Gastrocnemius medialis (tissue), 4 donors: ENCODE measurements at places on chromosomes 2 and 18. TPM values are rescaled to one million over a fixed set of nuclear protein-coding genes. Genes with fewer than 3 reads are reported as not detected.

GRCh38 chr18:10232062-10232461 is 222.4 kb upstream of the APCDD1 start:
- no peak for DNase-seq

The CHMP3 gene
- total RNA-seq, result 65.6 TPM

GRCh38 chr2:69798909-69799526 is 30.4 kb upstream of the GMCL1 start:
- DNase-seq, result no peak

DNA sequence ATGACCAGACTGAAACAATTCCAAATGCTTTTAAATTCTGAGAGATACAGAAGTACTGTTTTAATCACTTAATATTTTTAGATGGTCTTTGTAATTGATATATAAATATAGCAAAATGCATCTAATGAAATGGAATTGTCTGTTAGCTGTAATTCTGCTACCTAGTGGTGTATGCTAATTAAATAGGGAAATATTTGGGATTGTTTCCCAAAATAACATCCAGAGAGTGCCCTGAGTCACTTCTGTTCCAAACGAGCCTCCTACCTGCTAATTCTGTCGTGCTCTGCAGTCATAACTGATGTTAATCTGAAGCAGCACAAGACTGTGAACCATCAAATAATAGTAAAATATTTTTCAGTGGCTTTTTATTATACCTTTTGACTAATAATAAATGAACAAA is 71.4 kb upstream of the NOSTRIN start:
- no peak for DNase-seq

DNA sequence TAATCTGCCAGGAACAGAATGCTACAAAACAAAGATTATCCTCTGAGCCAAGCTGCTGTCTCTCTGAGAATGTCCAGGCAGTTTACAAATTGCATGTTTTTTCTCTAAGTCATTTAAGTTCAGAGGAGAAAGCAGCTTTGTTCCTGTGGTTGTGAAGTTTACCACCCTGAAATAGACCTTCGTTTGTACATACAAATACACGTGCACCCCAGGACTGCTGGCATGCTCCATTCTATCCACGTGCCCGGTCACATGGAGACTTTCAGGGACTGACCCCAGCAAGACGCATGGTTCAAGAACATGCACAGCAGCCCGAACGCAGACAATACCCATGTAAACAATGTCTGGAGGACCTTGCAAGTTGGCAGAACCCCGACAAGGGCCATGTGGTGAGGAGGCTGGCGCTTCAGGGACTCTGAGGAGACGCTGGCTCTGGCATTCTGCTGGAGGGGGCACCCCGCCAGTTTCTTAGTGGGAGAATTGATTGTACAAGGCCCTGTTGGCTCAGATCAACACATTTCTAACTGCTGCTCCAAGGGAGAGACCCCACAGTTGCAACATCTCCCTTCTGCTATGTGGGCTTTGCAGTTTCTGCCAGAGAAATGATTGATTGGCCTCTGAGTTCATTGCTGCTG is 33.3 kb downstream of the FAM178B start:
- DNase-seq, result no peak

GRCh38 chr18:11497585-11497984 is 111.8 kb upstream of the SLC35G4 start:
- DNase-seq, result no peak

DNA sequence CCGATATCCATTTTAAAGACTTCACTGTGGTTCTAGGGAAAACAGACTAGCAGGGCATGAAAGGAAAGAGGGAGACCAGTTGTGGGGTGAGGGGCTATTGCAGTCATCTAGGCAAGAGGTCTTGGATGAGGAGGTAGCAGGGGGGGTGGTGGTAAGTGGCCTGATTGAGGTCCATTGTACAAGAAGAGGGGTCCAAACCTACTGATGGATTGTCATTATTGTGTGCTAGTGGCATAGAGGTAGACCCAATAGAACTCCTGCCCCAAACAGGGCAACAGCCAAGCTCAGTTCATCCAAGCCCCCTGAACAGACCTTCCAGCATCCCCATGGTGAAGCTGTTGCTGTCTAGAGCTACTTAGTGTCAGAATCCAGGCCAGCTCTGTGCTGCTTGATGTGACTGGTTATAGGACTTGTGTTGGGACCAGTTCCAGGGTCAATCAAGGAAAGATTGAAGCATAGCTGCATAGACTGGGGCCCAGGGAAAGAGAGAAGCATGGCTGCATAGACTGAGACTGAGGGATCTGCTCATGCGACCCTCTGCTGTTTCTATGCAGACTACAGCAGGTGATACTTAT is 7.0 kb downstream of the ASAP2 start:
- DNase-seq, result no peak

The SIX3 gene
- total RNA-seq, result not detected

DNA sequence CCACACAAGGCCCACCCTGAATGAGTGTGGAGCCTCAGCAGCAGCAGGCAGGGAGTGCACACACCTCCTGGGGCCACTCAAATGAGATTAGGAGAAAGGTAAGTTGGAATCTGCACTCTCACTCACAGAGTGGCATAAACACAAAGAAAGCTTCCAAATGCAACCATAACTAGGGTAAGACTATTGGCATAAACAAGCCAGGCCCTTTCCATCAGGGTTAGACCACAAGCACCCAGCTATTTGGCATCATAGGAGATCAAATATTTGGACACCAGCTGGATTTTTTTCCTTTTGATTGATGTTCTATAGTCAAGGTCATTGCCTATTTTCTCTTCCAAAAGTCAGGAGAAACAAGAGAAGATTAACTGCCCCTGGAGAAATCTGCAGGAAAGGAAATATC is 471.5 kb downstream of the TXNL1 start:
- DNase-seq, result no peak

DNA sequence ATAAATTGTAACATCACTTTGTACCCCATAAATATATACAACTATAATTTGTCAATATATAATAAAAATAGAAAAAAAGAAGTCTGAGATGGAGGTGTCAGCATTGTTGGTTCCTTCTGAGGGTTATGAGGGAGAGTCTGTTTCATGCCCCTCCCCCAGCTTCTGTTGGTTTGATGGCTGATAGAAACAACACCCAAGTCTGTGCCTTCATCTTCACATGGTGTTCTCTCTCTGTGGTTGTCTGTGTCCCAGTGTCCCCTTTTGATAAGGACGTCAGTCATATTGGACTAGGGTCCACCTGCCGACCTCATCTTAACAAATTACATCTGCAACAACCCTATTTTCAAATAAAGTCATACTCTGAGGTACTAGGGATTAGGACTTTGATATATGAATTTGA is 20.3 kb upstream of the EHBP1 start:
- DNase-seq, result no peak

The POMC gene
- total RNA-seq, result 7.3 TPM
